ENCODE measurements at places on chromosomes 3 and 15. TPM values are rescaled to one million over a fixed set of nuclear protein-coding genes. Genes with fewer than 3 reads are reported as not detected.

GRCh38 chr15:61522411-61522810 lies 293.3 kb upstream of the RORA start:
- no peak for DNase-seq

- no peak for DNase-seq
Observed at GRCh38 chr3:111594205-111594604, 941 bp downstream of the ZBED2 start.

- peak; percentile 47 for DNase-seq
Observed at GRCh38 chr15:28977377-28978010, 91.7 kb downstream of the APBA2 start.

DNA sequence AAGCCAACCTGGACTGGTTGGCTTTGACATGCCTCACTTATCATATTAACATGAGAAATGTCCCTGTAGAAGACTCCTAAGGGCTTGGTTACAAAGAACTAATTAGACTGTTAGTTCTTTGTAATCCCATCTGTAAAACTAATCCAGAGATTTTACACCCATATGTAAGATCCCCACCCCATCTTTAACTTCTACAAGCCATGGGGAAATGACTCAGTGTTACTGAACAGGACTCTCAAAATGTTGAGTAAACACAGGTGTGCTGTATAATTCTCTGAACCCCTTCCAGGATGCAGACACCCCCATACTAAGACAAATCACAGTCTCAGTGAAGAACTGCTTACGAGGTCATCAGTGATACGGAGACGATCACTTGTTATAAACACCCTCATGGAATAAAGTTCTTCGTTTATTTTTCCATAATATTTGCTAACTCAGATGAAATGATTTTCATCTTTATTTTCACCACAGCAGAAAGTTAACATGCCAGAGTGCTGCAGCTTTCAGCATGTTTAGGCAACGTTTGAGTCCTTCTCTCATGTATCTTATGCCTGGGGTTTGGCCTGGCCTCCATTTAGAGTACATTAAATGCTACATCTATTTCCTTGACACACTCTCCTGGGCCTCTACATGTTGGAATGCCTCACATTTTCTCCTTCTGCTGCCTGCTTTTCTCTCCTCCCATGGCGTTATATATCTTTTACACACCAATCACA lies 55.3 kb upstream of the LEKR1 start:
- DNase-seq = no peak

DNA sequence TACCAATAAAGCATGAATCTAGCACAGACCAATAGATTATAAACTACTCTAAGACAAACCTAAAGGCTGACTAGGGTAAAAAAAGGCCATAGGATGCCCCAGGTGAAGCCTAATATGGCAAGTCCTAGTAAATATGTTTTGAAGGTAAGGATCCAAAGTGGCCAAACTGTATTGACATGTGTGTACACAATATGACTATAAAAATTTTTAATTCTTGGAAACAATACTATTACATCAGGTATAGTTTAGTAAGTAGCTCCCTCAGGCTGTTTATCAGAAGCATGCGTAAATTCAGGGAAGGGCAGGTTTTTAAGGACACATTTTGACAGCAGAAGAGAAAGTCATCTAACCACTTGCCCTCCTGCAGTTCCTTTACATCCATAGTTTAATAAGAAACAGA lies 18.8 kb downstream of the GNB4 start:
- no peak for DNase-seq

DNA sequence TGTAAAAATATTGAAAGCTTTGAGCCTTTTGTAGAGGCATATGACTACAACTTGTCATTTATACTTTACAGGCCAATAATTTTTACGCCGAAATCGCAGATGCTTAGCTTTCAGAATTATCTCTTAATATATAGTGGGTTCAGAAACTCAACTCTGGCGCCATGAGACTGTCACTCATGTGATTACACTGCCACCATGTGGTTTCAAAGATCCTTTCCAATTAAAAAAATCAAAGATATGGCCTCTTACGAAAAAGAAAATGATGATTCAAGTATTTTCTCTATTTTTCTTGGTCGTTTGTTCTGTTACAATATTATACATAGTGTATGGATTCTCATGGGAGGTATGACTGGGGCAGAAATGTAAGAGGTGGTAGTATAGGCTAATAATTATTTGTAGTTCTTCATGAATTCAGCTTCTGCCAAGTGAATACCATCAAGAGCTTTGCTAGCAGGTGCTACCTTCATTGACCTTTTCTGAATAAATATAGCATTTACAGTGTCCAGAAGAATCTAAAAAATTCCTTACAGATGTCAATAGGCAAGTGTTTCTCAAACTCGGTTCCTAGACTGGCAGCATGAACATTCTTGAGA lies 751.7 kb upstream of the GOLIM4 start:
- DNase-seq = peak; percentile 57

GRCh38 chr3:78154521-78155186 lies 1114.8 kb downstream of the ROBO2 start:
- no peak for DNase-seq

DNA sequence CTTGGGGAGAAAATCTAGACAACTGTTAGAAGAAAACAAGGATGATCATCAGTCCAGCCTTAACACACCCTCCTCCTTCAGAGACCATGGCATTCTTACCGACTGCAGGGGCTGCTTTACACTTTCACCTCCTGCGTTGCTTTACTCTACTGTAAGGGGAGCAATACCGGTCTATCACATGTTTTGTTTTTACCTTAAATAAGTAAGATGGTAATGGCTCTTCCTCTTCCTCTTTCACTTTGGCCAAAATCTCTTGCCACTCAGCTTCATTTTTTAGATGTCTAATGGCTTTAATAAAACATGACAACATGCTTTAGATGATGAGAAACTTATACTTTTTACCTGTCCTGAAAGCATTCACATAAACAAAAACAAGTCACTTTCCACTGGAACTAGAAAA lies 33.4 kb upstream of the STIMATE start:
- no peak for DNase-seq

DNA sequence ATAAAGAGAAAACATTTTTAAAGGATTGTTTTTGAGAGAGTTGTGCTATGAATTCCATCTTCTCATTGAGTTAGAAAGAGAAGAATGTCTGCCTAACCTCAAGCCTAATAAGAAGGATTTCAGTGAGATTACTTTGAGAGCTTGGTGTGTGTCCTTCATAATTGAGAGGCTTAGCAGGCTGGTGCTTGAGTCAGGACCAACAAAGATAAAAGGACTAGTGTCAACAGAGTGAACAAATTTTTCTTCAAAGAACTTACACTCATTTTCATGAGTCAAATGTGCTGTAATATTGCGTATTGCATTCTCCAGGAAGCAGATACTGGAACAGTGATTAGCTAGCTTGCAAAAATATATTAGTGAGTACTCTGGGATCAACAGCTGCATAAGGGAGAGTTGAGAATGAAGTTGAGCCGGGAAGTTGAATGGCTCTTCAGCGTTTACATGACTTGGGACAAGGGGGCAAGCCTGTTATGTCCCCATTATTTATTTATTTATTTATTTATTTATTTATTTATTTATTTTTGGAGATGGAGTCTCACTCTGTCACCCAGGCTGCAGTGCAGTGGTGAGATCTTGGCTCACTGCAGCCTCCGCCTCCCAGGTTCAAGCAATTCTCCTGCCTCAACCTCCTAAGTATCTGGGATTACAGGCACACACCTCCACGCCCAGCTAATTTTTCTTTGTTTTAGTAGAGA lies 37.5 kb upstream of the SLITRK3 start:
- DNase-seq = peak; percentile 20

DNA sequence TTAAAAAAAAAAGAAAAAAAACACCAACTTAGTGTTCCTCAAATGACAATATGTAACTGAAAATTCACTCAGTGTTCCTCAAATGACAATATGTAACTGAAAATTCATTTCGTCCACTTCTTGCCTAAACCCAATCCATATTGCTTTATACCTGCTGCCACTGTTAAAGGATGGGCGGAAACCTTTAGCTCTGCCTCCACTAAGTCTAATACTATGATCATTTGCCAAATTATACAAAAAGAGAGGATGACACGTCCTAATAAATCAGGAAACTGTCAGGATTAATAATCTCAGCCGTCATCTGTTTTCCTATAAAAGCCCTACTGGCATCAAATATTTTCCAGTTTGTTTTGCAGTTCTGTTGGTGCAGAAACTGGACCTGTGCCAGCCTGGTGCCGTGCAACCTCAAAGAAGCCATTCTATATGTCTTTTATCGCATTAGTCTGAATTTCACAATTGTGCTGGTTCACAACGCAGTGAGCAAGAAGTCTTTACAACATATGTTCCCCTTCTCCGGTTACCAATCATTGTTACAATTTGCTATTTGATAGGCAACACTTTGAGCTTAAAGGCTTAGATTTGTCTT lies 160.4 kb upstream of the KCNH8 start:
- no peak for DNase-seq

DNA sequence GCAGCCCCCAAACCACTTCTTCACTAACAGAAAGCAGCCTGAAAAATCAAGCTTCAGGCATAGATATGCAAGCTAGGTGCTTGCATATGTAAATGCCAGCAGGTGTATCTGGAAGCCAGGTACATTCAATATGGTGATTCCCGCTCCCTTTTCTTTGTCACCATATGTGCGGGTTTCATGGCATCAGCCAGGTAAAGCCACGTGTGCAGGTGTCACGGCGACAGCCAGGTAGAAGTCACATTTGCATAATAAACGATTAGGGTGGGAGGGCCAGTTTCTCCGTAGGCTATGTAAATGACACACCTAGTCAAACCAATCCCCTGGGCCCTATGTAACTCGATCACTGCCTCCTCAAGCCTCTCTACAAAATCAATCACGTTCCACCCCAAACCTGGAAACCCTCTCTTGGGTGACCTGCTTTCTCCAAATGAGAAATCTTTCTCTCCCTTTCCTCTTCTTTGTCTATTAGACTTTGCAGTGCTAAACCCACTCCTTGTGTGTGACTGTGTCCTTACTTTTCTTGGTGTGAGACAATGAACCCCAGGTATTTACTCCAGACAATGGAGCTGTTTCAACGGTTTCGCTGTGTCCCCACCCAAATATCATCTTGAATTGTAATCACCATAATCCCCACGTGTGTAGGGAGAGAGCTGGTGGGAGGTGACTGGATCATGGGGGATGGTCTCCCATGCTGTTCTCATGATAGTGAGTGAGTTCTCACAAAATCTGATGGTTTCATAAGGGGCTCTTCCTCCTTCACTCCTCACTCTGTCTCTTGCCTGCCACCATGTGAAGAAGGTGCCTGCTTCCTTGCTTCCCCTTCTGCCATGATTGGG lies 44.6 kb downstream of the ONECUT1 start:
- DNase-seq = no peak

- DNase-seq = no peak
Observed at GRCh38 chr15:58442122-58442521, 10.3 kb downstream of the LIPC start.

GRCh38 chr3:178041931-178042330 lies 494.3 kb upstream of the KCNMB2 start:
- DNase-seq = no peak

DNA sequence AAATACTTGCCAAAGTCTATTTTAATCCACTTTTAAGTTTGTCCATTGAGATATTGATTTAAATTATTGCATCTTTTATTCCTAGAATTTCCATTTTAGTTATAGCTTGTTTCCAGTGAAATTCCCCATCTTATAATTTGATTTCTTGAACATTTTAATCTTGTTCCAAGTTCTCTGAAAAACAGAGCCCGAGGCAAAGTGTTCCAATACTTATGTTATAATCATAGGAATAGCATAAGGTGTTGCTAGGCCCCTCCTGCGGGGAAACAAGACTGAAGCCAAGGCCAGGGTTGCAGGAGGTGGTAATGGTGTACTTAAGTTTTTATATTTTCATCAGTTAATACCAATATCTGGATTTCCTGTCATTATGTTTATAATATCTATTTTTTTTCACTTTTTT lies 226.6 kb downstream of the ADAMTSL3 start:
- DNase-seq = no peak

DNA sequence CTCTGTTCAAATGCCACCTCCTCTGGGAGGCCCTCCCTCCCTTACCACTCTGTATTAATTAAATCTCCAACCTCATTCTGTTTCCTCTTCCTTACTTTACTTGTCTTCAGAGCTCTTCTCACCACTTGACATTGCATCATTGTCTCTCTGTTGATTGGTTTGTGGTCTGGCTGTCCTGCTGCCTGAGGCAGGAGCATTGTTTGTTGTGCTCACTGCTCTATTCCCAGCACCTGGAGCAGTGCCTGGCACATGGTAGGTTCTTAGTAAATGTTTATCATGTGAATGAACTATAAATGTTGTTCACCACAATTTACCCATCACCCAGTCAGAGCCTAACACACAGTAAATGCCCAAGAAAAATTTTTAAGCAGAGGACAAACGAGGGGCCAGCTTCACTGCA lies 6.7 kb upstream of the BFSP2 start:
- DNase-seq = no peak

GRCh38 chr3:100813828-100814227 lies 104.5 kb downstream of the TFG start:
- DNase-seq = no peak

Gene CD276
- total RNA-seq = 62.2 TPM

Gene ZNF662
- not detected for total RNA-seq

Gene PRR20G
- total RNA-seq = not detected

Gene TRPM1
- total RNA-seq = not detected

Gene VEPH1
- 0.96 TPM for total RNA-seq

Measured in neural progenitor cell (in vitro differentiated cells).